ENCODE measurements at places on chromosomes 11 and 22.
A peak's percentile ranks its signal among the peaks of the same experiment; 100 is the strongest.

GRCh38 chr22:49214976-49215375, 612.7 kb downstream of the BRD1 start:
- no peak for DNase-seq

DNA sequence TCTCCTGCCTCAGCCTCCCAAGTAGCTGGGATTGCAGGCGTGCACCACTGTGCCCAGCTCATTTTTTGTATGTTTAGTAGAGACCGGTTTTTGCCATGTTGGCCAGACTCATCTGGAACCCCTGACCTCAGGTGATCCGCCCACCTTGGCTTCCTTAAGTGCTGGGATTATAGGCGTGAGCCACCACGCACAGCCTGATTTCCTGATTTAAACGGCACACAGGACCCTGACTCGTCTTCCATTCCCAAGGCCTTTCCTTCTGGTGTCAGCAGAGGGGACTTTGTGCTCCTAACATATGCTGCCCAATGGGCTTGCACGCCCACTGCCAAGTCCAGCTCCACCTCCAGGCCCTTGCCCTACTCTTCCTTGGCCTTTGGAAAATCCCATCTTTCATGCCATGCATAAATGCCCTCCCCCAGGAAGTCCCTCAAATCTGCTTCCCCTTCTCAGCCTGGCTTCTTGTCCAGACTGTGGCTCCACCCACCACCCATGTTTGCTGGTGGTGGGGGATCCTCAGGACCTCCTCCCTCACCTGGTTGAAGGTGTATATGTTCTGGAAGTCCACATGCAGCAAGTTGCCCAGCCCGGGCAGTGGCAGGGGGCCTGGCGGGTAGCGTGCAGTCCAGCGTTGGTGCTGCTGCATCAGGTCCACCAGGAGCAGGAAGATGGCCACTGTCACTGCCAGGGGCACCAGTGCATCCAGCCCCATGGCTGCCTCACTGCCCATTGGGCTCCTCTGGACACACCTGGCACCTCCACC, 23.9 kb upstream of the CYP2D6 start:
- DNase-seq = no peak

GRCh38 chr22:26109686-26110315, 59.5 kb upstream of the SEZ6L start:
- DNase-seq = no peak

DNA sequence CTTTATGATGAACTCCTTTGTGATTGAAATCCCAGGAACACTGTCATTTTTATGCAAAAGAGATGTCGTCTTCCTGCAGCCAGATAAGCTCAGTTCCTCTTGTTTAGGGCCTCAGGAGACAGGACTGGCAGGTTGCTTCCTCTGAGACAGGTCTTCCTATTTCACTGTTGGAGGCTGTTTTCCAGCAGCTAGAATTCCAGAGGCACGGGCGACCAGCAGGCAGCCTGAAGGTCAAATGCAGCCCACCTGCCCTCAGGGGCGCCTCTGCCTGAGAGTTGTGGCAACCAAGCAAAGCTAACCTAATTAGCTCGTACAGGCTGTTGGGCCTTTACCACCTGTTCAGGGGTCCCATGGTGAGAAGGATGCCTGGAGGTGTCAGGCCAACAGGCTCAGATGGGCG, 22.3 kb downstream of the SLC6A5 start:
- DNase-seq = no peak

- DNase-seq = no peak
These were observed 14.0 kb upstream of the MTCH2 start for GRCh38 chr11:47656260-47656885.

DNA sequence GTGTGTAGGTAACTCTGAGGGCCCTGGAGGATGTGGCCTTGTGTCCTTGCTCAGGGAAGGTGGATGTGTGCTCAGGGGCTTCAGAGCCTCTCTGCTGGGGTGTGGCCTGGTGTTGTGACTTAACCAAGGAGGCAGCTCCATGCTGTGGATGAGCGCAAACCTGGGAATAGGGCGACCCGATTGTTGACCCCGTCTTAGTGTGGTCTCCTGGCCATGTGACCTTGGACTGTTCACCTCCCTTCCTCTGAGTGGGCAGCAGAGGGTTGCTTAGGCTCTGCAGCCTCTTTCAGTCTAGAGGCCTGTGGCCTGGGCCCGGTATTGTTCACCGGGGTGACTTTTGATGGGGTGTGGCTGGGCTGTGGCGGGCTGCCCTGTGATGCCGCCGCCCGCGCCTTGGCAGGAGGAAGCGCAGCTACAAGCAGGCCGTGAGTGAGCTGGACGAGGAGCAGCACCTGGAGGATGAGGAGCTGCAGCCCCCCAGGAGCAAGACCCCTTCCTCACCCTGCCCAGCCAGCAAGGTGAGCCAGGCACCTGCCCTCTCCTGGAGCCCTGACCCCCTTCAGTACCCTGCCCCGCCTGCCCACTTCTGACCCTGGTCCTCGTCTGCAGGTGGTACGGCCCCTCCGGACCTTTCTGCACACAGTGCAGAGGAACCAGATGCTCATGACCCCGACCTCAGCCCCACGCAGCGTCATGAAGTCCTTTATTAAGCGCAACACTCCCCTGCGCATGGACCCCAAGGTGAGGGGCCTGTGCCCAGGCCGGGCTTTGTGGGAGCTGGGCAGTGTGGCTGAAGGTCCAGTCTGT, 16.7 kb downstream of the INCENP start:
- DNase-seq = no peak

DNA sequence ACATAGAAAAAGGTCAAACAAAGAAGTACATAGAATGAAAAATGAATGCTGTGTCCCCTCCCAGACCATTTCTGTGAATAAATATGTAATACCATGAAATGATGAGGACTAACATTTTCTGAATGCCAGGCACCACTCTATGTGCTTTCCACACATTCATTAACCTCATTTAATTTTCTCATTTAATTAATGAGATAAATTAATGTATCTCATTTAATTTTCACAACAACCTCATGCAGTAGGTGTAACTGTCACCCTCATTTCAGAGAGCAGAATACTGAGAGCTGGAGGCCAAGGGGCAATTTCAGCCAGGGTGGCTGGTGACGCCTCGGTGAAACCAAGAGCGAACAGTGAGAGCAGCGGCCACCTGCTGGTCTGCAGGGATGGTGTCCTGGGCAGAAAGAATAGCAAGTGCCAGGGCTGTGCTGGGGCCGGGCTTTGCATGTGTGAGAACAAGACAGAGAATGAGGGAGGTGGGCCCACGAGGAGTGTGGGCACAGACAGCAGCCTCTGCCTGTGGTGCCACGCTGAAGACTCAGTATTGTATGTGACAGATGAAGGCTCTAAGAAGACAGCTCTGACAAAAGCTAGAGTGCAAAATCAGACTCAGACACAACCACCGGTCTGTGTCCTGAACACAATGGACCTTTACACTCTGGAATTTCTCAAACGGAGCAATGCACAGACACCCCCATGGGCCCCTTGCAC, 1.8 kb upstream of the SERPIND1 start:
- DNase-seq = peak; percentile 21

- no peak for DNase-seq
These were observed 73.2 kb upstream of the TCF20 start for GRCh38 chr22:42343531-42344081.

DNA sequence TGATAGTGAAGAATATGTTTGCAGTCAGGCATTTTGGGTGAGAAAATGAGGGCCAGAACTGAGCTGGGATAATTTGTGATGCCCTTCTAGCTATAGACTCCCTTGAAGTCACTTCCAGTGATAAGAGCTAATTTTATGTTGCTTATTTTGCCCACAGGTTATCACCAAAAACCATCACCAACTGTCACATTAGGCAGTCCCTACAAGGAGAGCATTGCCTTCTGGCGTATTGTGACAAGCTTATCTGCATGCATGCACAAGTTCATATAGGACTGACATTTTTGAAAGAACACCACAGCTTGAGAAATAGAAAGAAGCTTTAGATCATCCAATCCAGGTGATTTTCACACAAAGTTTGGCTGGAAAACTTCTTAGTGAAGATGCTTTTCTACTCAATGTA, 735.3 kb upstream of the RAG2 start:
- no peak for DNase-seq

GRCh38 chr22:34015642-34016041, 95.4 kb upstream of the LARGE1 start:
- DNase-seq = no peak

DNA sequence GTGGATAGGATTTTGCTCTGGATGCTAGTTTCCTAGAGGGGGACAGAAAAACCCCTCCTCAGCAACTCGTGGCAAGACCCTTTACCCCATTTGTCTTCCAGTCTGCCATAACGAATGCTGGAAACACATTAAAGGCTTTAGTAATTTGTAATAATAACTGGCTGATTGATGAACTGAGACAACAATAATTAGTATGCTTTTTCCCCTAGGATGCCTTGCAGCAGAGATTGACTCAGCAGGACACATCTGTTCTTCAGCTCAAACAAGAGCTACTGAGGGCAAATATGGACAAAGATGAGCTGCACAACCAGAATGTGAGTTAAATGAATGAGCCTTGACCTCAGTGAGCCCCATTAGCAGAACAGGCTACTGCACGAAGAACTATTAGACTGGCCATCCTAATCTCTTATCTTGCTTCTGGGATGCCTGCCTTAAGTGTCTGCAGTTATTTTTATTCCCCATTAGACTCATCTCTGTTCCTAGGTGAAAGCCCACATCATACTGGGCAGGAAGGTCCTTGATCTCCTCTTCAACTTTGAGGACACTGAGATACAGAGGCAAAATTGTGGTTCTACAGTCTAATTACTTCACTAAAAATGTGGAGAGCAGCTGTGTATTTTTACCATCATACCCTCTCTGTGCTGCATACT, 32.9 kb upstream of the DLAT start:
- DNase-seq = no peak

GRCh38 chr22:46730568-46731245, 7.3 kb downstream of the CERK start:
- DNase-seq = no peak

- DNase-seq = no peak
These were observed 107.5 kb downstream of the FEZ1 start for GRCh38 chr11:125388611-125389010.

DNA sequence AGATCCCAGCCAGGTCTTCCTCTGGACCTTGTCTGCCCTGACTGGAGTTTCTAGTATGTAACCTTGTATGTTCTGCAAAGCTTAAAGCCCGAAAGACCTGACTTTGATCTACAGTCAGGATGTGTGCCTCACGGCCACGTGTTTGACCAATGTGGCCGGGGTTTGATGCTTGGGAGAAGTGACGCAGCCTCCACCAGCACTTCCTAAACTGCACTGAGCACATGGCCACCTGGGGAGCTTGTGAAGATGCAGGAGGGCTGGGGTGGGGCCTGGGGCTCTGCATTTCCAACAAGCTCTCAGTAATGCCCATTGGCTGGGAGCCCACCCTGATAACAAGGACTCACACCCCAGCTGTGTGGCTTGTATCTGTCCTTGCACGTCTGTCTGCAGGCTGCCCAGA, 53.2 kb downstream of the NAT10 start:
- DNase-seq = no peak

DNA sequence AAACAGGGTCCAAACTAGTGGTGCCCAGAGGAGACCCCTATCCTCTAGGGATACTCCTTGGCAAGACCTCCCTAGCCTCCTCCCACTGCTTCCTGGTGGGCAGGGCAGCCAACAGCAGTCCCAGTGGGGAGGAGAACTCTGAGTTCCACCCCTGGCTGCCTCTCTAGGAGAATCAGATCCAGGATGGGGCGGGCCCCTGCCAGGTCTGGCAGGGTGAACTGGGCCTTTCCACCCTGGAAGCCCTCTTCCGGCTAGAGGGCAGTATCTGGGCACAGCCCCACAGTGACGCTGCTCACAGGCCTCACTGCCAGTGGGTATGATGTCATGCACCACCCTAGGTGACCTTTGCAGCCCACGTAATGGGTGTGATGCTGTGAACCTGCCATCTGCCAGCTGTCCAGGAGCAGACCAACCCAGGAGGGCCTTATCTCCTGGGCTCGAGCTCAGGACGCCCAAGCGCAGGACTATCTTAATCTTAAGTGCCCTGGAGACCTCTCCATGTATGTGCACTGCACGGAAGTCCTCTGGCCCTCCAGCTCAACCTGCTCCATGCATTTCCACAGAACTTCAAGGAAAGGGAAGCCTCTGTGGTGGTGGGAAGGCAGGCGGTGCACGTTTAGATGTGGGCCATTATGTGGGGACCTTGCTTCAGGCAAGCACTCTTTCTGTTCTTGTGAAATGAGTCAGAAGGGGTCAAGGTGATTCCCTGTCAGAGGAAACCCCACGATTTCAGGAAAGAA, 31.8 kb upstream of the FCHSD2 start:
- DNase-seq = no peak

DNA sequence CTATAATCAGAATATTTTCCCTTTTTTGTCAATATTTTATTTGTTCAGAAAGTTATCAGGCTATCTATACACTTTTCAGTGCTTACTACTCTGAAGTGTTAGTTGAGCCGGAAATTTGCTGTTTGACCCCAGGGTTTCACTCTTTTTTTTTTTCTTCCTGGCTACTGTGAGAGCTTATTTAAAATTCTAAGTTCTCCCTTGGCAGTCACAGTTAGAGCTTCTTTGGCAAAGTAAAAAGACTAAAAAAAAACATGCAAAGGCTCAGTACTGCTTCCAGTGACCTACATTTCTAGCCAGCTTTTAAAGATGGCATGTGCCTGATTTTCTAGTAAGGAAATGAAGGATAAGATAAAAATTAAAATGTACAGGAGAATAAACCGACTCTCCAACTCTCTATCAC, 48.4 kb downstream of the ELP4 start:
- no peak for DNase-seq

- DNase-seq = peak; percentile 30
These were observed 193.2 kb upstream of the PLET1 start for GRCh38 chr11:112453601-112454577.

DNA sequence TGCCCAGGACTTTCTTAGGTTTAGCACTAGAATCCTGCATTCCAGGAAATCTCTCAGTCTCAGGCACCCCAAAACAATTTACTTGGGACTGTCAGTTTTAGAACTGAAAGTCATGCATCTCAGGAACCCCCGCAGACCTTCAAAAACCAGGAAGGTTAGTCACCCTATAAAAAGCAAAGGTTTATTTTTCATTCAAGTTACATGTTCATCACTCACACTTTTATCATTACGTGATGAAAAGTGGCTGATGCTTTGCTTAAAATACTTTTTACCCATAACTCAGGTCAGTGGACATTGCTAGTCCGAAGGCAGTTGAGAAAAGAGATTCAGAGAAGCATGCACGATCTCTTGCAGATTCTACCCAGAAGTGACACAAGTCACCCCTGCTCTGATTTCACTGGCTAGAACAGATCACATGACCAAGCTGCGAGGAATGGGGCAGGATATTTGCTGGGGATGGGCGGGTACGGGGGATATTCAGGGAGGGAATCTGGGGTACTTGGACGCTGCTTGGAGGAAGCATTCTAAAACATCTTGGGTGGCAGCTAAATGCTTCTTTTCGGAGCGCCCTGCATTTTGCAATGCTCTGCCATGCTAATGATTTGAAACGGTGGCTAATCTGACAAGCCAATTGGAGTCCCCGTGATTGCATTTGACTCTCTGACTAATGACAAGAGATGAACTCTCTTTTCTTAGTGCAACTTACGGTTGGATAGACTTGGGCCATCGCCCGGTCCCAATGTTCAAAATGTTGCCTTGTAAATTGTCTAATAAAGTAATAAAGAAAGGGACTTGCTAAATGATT, 110.2 kb downstream of the MIAT start:
- no peak for DNase-seq

DNA sequence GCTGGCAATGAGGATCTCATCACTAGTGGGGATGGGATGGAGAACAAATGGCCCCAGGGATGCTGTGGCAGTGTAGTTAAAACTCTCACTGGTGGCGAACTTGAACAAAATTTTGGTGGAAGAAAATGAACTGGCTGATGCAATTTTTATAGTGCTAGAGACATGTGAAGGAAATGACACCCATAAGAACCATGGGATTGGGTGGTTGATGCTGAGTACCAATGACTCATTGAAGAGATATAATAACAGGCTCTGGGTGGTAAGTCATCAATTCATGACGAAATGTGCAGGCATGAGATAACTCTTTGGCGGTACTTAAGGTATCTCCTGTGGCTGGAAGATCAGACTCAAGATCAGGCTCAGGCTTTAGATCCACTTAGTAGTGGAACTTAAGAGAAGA, 172.9 kb upstream of the DDI1 start:
- DNase-seq = no peak
